Activated naive CD4-positive, alpha-beta T cell treated with anti-CD3 and anti-CD28 coated beads for 36 hours (primary cell): ENCODE measurements at places on chromosomes 11 and 22. TPM values are rescaled to one million over a fixed set of nuclear protein-coding genes. Genes with fewer than 3 reads are reported as not detected.

Gene MUC6
- not detected for total RNA-seq

DNA sequence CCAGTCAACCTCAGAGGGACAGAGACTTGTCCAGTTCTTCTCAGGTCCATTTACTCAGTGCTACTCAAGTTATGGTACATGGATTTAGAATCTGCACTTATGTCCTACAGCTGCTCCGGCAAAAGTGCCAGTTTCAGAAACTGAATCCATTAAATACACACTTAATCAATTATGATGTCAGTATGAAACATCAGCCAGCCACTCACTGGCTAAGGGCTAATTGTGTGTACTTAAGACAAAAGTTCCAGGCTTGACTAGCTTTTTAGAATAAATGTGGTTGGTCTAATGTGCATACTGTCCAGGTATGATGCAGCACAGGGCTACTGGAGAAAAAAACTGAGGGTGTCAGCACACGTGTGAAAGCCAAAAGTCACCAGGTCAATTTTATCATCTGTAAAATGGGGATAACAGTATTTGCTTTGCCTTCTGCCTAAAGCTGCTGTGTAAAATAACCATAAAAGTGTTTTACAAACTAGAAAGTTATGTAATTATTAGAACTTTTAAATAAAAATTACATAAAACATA is 55.4 kb upstream of the CYP2D6 start:
- no peak for DNase-seq

DNA sequence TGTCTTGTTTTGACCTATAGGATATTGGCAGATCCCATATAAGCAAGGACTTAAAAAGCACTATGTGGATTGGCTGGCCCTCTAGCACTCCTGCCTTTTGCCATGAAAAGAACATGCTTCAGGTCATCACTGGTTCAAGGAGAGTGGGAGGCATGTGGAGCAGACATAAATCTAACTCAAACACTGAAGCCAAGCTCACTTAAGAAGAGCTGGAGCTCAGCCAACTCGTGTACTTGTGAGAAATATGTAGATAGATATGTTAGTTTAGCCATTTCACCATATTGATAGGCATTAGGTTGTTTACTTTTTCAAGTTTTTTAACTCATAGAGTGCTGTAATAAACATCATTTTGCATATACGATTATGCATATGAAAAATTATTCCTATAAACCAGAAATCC is 19.9 kb upstream of the BBOX1 start:
- DNase-seq, result no peak

- no peak for DNase-seq
Observed at GRCh38 chr11:4682623-4683419, 14.8 kb downstream of the OR51E2 start.

- DNase-seq, result no peak
Observed at GRCh38 chr22:46676881-46677280, 56.7 kb downstream of the GRAMD4 start.

DNA sequence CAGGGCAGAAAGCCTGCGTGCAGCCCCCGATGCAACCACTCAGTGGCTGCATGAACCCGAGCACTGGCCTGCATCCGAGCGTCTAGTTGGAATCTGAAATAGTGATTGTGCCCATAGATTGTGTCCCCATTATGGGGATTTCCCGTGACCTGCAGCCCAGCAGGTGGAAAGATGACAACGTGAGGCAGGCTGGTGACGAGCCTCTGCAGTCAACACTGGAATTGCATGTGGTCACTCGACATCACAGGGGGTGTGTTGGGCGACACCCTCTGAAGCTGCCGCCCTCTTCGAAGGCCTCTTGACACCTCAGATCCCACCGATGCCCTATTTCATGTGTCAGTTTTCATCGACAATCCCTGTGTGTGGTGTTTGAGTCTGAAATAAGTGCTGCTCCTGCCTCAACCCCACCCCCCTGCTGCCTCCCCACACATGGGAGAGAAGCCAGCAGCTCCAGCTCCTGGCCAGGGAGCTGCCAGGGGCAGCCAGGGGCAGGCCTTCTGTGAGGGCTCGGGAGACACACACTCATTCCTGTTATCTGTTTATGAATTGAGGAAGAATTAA is 172.0 kb upstream of the B3GAT1 start:
- no peak for DNase-seq

GRCh38 chr11:123235117-123235655 is 40.1 kb upstream of the CLMP start:
- peak; percentile 38 for DNase-seq

- no peak for DNase-seq
Observed at GRCh38 chr22:34702279-34702678, 363.7 kb upstream of the ISX start.
